ENCODE measurements at places on chromosomes 1 and 21. TPM values are rescaled to one million over a fixed set of nuclear protein-coding genes. Genes with fewer than 3 reads are reported as not detected.

Gene NFASC
- total RNA-seq = 7.6 TPM

Gene RPRD2
- total RNA-seq = 17.1 TPM

Gene BCL2L15
- 28.0 TPM for total RNA-seq

GRCh38 chr1:55064861-55065263 is 25.5 kb downstream of the PCSK9 start:
- no peak for DNase-seq

DNA sequence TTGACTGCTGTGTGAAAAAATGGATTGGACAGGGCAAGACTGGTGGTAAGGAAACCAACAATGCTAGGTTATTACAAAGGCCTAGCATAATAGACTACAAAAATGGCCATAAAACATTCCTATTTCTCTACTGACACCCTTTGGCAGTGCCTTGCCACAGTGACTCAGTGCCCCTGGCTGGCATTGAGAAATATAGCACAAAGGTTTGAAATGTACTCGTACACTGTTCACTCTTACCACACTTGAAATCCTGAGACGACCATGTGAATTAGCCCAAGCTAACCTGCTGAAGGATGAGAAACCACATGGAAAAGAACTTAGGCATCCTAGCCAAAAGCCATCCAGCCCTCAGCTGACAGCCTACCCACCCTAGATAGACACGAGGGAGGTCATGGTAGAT is 149.8 kb upstream of the PALMD start:
- DNase-seq = no peak

GRCh38 chr1:222754366-222755139 is 17.6 kb downstream of the FAM177B start:
- no peak for DNase-seq

DNA sequence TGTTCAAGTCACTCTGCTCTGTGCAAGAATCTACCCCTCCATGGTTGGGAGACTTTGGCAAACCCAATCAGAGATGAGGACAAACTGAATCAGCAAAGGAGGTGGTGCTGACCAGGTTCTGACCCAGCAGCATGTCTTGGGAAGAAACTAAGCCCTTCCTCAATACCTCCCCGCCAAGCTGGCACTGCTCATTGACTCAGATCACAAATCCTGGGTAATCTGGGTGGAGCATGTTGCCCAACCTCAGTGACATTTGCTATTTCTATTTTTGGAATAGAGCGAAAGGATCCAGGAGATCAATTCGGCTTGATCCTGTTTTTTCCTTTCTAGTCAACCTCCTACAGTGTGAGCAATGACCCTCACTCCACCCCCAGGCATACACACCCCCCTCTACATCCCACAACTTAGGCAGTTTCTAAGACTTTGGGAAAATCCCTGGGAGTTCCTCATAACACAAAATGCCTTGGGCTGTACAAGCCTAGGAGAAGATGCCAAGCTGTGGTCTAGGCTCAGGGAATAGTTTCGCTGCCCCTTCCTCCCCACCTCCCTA is 166.8 kb upstream of the KCNJ6 start:
- no peak for DNase-seq

- DNase-seq = no peak
Measured at GRCh38 chr1:155761736-155762405, 73.0 kb downstream of the DAP3 start.
